NCI-H2107 (cell line): ENCODE measurements at places on chromosomes 13 and 19.
A peak's percentile ranks its signal among the peaks of the same experiment; 100 is the strongest.

- no peak for DNase-seq
These were observed 6.7 kb upstream of the PGPEP1 start for GRCh38 chr19:18333680-18334079.

- DNase-seq: no peak
These were observed 22.1 kb downstream of the STARD13 start for GRCh38 chr13:33263484-33263883.

GRCh38 chr19:2385053-2385721 is 25.1 kb downstream of the TMPRSS9 start:
- DNase-seq: peak; percentile 35

GRCh38 chr19:3095441-3096191 is 1.5 kb downstream of the GNA11 start:
- no peak for DNase-seq

DNA sequence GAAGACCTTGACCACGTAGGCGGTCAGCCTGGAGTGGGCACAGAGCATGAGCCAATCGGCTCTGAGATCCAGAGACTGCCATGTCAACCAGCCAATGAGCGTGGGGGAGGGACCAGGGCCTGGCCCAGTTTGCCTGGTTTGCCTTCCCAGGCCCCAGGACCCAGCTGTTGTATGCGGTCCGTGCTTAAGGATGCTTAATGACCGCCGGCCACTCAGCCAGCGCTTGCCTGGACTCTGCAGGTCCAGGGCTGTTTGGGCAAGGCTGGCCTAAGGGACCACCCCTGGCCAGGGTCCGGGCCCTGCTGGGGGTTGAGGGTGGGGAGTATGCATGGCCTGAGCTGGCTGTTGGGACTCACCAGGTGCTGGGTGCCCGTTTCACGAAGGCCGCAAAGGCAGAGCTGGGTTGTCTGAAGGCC is 23.1 kb upstream of the TNFSF14 start:
- no peak for DNase-seq

DNA sequence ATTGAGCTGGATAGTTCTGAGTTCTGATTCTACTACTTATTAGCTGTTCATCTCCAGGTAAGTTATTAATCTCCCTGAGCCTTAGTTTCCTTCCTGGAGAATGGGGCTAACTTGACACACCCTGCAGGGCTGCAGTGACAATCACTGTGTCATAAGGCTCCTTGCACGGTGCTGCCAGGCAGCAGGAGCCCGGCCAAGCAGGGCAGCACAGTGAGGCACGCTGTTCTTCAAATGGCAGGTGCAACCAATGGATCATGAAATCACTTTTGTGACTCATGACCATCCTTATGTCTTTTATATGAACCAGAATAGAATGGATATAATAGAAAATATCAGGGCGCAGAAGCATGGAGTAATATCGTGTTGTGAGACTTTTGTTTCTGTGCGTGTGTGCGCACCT is 242.6 kb downstream of the ABCC4 start:
- DNase-seq: no peak

DNA sequence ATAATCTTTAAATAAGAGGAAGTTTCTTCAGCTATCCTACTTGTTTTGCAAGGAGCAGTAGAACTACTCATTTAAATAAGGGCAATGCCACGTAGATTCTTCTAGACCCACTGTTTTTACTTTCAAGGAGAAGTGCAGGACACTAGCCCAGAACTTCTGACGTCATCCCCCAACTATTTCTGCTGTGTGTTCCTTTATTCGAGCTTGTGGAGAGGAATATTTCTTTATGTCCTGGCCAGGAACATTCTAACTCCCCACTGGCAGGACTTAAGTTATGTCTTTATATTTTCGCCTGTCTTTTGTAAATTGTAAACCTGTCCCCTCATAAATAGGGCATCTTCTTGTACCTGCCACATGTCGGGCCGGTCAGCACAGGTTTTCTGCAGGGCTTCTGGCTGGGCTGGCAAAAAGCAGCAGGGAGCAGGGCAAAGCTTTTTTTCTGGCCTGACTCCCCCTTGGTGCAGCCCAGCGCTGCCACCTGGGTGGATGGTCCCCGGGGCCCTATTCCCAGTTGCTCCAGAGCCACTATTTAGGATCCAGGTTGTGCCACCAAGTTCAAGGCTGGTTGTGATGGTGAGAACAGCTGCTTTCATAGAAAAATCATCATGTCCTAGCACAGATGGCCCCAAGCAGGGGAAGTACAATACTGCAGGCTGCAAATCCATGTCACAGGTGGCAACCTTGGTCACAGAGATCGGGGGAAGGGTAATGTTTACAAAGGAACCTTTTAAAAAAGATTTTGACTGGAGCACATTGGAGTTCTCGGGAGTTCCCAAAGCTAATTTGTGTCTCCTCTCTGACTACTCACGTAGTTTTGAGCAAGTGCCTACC is 1.8 kb downstream of the MBNL2 start:
- no peak for DNase-seq

- DNase-seq: no peak
These were observed 17.6 kb upstream of the POSTN start for GRCh38 chr13:37616131-37616530.

- no peak for DNase-seq
These were observed 52.8 kb downstream of the SPTBN4 start for GRCh38 chr19:40519352-40520322.

DNA sequence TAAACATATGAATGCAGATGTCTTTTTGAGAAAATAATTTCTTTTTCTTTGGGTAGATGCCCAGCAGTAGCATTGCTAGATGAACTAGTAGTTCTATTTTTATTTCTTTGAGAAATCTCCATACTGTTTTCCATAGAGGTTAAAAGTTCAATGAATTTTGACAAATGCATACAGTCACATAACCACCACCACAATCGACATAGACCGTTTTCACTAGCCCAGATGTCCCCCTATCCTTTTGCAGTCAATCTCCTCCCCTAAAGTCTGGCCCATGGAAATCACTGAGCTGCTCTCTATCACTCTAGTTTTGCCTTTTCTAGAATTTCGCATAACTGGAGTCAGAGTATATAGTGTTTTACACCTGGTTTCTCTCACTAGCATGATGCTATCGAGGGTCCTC is 10.8 kb downstream of the FAM216B start:
- no peak for DNase-seq

DNA sequence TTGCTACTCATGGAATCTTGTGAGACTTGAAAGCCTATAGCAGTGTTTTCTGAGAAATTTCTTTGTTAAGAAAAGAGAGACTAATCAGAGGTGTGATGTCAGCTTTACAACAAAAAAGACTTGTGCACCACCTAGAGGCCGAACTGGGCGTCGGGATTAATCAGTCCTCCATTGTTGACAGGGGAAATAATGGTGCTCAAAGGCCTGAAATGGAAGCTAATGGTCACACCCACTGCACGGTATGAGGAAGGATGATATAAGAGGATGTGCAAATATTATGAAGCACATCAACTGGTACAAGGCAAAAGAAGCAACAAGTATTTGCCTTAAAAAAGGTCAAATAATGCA is 480.2 kb upstream of the MIR17HG start:
- no peak for DNase-seq

DNA sequence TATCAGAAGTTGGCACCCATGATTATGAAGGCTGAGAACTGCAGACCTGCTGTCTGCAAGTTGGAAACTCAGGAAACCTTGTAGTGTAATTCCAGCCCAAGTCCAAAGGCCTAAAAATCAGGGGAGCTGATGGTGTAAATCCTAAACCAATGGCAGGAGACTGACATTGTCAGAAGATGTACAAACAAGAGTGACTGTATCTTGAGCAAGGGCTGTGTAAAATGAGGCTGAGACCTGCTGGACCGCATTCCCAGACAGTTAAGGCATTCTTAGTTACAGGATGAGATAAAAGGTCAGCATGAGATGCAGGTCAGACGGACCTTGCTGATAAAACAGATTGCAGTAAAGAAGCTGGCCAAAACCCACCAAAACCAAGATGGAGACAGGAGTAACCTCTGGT is 147.7 kb downstream of the COG6 start:
- DNase-seq: no peak

- peak; percentile 17 for DNase-seq
These were observed 2.9 kb downstream of the RXFP2 start for GRCh38 chr13:31742097-31742734.
